ENCODE measurements at places on chromosomes 12 and 14. TPM values are rescaled to one million over a fixed set of nuclear protein-coding genes. Genes with fewer than 3 reads are reported as not detected.
A peak's percentile ranks its signal among the peaks of the same experiment; 100 is the strongest.

- DNase-seq: peak; percentile 91
Observed at GRCh38 chr14:88792473-88793258, at the start of gene EML5. EML5 (minus strand) TSS chr14:88792953; CDS start chr14:88792503, 450 bp downstream.

GRCh38 chr12:47282206-47282605, 202.4 kb upstream of the AMIGO2 start:
- no peak for DNase-seq

- DNase-seq: no peak
Observed at GRCh38 chr12:128513331-128513730, 246.4 kb downstream of the TMEM132C start.

DNA sequence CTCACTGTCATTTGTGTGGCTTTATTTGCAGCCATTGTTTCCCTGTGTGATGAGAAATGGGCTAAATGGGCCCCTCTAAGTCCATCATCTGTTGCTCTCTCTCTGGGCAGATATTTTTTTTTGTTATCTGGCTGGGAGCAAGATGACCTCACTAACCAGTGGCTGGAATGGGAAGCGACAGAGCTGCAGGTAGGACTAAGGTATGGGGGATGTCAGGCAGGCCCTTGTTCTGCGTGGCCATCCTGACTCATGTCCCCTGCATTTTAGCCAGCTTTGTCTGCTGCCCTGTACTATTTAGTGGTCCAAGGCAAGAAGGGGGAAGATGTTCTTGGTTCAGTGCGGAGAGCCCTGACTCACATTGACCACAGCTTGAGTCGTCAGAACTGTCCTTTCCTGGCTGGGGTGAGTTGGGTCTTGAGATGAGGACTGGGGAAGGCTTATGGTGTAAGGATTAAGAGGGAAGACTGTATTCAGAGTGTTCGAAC, 1.3 kb downstream of the MARS1 start:
- DNase-seq: no peak

DNA sequence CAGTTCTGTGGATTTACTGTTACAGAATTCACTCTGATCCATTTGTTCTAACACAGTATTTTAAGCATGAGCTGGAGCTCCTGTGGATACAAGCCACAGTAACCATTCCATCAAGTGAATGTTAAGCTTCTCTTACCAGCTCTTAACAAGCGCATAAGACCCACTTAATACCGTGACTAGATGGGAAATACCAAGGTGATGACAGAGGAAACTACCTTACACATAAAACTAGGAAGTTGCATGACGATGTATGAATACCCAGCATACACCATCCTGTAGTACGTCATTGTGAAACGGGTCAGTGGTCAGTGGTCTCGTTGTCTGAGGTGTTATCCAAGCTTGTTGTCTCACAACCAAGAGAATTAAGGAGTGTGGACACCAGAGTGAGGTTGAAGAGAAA, 2.0 kb upstream of the GALC start:
- DNase-seq: no peak

- DNase-seq: peak; percentile 38
Observed at GRCh38 chr12:98154850-98155249, 360.5 kb upstream of the TMPO start.

DNA sequence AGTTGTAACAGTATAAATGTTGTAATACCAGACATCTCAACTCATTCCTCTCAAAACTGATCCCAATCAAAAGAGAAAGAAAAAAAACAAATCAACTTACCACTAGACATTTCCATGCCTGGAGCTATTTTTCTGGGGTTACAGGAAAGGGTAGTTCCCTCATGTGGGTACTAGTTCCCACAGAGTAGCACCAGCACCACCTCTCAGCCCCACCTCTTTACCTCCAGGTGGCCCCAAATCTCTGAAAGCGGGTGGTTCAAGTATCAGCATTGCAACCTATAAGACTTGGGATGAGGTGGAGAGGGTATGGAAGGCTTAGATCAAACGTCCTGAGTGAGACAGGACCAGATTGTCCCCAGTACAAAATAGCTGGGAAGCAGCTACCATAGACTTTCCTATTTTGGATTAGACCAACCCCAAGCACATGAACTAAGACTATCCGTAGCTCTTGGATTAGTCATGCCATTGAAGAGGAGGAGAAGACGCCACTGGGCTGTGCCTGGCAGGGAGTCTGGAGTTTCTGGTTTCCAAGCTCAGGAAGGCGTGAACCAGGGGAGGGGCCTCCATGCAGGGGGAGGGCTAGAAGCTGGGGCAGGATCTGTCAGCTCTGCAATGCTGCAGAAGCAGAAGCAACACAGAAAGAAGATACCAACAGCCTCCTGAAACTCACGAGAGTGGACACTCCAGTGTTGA, at the start of gene SLC39A2:
SLC39A2 (plus strand) TSS at position 620 of the 693 bp plus-strand sequence. CDS start 154 bp downstream, outside the sequence.
- peak; percentile 81 for DNase-seq

DNA sequence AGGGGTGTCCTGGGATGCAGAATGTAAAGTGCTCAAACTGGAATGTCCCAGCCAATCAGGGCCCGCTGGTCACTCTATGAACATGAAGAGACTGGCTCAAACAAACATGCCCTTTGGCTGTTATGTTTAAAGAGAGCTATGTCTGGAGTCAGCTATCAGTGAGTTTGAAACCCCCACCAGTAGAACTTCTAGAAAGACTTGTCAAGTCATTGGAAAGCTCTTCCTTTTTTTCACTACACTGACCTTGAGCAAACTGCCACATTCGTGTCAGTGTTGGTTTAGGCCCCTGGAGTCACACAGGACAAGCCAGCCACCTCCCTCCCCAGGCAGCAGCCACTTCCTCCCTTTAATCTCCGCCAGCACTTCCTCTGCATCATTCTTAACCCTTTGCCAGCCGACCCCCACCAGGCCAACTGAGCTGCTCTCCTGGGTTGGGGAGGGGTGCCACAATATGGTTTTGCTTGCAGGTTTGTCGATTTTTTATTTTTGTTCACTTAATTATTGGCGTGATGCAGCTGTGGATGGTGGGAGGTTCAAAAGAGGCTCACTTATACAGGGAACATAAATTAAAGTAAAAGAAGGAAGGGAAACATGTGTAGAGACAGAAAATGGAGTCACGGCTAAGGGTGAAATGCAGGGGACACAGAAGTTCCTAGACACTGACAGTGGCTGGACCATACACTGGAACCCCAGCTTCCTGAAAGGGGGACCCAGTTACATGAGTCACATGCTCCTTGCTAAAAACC, 25.3 kb downstream of the CMKLR1 start:
- peak; percentile 24 for DNase-seq

DNA sequence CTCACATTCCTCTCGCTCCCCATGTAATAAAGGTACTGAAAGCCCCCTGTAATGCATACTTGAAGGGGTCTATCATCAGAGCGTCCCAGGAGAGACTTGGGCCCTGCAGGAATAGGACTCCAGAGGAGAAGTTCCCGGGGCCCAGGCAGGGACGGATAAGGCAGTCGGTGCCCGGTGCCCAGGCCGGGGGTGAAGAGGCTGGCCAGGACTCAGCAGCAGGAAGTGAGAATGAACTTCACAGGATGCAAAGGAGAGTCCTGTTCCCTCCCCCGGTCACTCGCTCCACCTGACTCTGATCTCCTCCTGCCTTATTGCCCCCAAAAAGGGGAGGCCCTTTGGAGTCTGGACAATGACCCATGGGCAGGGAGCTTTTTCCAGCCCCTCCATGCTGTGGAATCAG, 40.2 kb downstream of the LRRC74A start:
- DNase-seq: no peak

GRCh38 chr12:50132505-50133135, 20.6 kb downstream of the COX14 start:
- DNase-seq: peak; percentile 28

DNA sequence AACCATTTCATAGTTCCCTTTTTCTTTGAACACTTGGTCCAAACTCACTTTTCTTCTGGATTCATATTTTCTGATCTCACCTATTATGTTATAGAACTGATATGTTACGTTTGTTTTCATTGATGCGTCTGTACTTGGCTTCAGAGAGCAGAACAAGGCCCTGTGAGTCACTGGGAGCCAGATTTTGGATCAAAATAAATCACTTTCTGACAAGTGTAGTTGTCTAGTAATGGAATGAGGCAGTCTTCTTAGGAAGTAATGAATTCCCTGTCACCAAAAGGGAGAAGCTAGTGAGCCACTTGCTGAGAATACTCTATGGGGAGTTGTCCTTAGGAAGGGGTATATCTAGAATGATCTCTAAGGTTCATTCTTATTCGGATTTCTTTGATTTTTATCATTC, 10.2 kb downstream of the BICD1 start:
- DNase-seq: no peak

DNA sequence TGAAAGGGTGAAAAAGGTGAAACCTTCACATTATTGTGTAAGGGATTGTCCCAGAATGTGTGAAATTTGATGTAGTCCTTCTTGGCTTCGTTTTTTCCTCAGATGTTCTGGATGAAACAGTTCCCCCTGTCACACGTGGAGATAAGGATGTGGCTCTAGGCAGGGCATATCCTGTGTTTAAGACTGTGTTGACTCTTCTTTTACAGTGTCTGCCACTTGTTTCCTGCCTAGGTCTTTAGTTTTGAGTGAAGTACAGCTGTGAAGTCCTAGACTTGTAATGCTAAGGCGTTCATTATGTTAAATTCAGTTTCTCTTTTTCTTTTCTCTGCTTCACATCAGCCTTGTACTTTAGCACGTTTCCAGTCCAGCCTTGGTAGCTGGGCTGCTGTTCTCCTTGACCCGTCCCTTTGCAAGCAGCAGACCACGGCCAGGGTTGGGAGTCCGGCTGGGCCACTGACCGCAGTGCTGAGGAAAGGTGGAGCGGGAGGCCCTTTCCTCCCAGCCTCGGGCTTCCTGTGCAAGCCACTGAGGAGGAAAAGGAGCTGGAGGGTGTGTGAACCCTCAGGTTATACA, 59.1 kb downstream of the RASSF3 start:
- DNase-seq: peak; percentile 50

- DNase-seq: no peak
Observed at GRCh38 chr14:82385048-82385447, 851.4 kb upstream of the SEL1L start.

DNA sequence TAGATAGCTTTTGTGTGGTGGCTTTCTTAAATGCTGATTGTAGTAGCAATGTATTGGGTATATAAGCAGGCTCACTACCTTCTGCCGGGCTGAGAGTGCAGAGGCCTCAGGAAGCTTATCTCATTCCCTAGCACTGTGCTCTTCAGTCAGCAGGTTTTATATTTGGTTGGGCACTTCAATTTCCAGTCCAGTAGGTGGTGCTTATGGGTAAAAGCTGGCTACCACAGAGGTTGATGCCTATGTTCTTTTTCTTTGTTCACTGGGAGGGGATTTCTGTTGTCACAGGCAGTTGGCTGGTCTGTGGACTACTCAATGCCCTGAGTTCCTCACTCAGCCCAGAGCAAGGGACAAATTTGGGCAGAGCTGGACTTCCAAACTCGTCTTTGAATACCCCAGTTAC, 43.0 kb upstream of the GLIPR1 start:
- DNase-seq: peak; percentile 75

DNA sequence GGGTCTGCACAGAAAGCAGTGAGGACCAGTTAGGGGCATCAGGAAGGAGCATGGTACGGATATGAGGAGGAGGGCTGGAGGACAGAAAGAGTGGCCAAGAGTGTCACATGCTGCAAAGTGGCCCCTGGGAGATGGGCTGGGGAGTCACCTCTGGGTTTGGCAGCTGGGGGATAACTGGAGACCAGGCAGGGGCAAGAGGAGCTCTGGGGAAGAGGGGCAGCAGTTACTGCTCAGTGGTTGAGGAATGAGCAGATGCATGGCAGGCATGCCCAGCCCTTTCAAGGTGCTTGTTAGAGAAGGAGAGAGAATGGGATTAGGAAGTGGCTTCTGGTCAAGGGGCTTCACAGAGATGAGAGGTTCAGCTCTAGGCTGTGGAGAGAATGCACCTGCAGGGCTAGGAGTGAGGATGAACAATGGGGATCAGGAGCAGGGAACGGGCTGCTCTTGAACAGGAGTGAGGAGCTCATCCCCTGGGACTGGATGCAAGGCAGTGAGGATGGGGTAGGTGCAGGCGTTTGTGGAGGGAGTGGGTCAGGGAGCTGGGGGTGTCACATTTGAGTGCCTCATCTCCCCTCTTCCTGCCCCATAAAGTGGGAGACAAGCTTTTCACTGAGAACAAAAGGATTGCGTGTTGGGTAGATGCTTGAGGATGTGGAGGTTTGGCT, 127.5 kb downstream of the PAPOLA start:
- DNase-seq: no peak

- DNase-seq: peak; percentile 30
Observed at GRCh38 chr12:121090586-121091514, 41.8 kb upstream of the P2RX7 start.

DNA sequence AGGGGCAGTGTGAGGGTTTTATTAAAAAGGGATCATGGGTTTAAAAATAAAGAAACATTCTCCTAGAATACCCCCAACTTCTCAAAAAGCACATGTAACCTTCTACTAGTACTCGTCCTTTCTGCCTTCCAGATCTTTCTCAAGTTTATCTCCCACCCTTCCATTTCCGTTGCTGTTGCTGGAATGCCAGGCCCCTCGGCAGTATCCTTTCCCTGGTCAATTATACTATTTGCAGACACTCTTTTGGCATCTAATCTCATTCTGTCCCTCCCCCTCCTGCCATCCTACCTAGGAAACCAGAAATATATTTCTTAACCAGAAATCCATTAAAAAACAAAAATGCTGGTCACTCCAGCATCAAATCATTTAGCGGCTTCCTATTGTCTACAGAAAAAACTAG, 198.2 kb upstream of the ATP2B1 start:
- no peak for DNase-seq

DNA sequence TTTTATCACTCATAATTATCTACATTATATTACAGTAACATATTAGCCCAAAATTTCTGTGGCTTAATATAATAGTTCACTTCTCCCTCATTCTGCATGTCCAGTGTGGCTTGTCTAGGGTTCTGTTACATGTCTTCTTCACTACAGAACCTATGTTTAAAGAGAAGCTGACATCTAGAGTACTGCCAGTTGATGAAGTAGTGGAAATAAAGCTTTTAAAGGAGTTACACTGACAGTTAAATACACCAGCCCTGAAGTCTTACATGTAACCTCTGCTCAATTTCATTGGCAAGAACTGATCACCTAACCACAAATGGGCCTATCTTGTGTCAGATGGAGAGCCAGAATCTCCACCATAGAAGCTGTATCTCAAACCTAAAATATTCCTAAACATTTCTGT, 32.9 kb downstream of the RPS6KA5 start:
- no peak for DNase-seq

DNA sequence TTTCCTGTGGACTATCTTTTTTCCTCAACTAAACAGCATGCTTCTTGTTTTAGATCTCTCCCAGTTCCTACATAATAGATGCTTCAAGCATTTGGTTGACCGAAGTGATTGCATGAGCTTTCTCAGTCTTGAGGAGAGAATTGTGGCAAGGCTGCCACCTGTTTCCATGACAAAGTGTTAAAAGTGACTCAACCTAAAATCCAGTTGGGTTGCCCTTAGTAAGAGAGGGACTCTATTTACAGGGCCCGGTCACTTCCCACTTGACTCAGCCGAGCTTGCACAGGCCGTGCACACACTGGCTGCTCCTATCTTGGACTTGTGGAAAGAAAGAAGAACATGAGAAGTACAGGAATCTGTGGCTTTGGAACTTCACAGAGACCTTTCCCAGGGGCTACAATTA, 2.1 kb upstream of the B4GALNT3 start:
- no peak for DNase-seq

- DNase-seq: peak; percentile 40
Observed at GRCh38 chr14:96086574-96087077, 47.5 kb downstream of the C14orf132 start.

- peak; percentile 50 for DNase-seq
Observed at GRCh38 chr12:2239381-2239871, 186.6 kb downstream of the CACNA1C start.

The TRIM9 gene
- 2.9 TPM for total RNA-seq

The GIT2 gene
- total RNA-seq: 24.3 TPM

The PTPRQ gene
- 1.2 TPM for total RNA-seq

The OTX2 gene
- 3.3 TPM for total RNA-seq

The E2F7 gene
- 3.7 TPM for total RNA-seq

The RPGRIP1 gene
- total RNA-seq: not detected

The SERPINA5 gene
- not detected for total RNA-seq

The PIWIL1 gene
- total RNA-seq: not detected

The PTPN21 gene
- total RNA-seq: 16.7 TPM

The ESPL1 gene
- 7.8 TPM for total RNA-seq
